Activated T-cell treated with anti-CD3 and anti-CD28 coated beads for 1 hour (primary cell): ENCODE measurements at places on chromosomes 3 and 15.

DNA sequence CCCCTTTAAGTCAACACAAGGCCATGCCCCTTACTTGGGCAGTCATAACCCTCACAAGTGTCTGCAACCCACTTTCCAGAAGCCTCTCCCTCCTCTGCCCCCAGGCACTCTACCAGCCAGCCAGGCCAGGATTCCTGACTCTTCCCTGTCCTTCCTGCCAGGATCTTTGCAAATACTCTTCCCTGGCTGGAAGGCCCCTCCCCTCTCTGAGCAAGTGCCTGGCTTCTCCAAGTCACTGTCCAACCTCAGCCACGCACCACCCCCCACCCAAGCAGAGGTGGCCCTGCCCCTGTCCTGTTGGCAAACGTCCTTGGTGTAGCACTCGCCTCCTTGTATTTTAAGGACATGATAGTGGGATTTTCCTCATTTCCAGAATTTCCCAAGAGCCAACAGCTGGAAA is 54.7 kb upstream of the USP3 start:
- no peak for DNase-seq

GRCh38 chr15:36550650-36551049 is 28.8 kb upstream of the CDIN1 start:
- DNase-seq, result no peak

DNA sequence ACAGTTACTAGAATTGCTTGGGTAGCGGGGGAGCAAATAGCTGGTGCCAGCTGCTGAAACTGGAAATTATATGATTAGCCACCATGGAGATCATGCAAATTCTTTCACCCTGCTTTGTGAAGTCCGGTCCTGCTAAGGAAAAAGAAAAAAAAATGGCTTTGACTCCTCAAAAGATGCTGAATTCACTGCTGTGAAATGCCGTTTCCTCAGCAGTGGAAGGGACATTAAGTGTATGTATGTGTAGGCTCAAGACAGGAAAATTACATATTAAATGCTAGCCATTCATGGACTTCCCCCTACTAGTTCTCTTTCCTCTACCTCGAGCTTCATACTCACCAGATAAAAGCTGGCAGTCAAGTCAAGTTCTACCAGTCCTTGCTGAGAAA is 81.9 kb upstream of the ZBED2 start:
- no peak for DNase-seq

GRCh38 chr3:45464336-45465170 is 76.2 kb downstream of the LARS2 start:
- DNase-seq, result peak; percentile 2

- DNase-seq, result no peak
These were observed 105.4 kb downstream of the CACNA1D start for GRCh38 chr3:53599771-53600170.

- no peak for DNase-seq
These were observed 69.5 kb upstream of the EPHB3 start for GRCh38 chr3:184491867-184492615.

GRCh38 chr15:68862415-68862814 is 41.7 kb upstream of the ANP32A start:
- DNase-seq, result no peak

- no peak for DNase-seq
These were observed 70.2 kb upstream of the STRIT1 start for GRCh38 chr3:155363690-155364070.
